Motor neuron (in vitro differentiated cells): ENCODE measurements at places on chromosomes 16 and 17.

GRCh38 chr17:20028443-20028842 lies 19.3 kb downstream of the SPECC1 start:
- ATAC-seq = no peak

GRCh38 chr16:84611041-84611440 lies 6.8 kb downstream of the COTL1 start:
- no peak for ATAC-seq

GRCh38 chr17:79991140-79991923 lies 44.3 kb downstream of the TBC1D16 start:
- ATAC-seq = peak; percentile 65

- ATAC-seq = peak; percentile 31
Measured at GRCh38 chr17:17888821-17889220, 52.0 kb upstream of the SREBF1 start.

GRCh38 chr16:27945233-27945973 lies 118.1 kb downstream of the GSG1L start:
- peak; percentile 51 for ATAC-seq

DNA sequence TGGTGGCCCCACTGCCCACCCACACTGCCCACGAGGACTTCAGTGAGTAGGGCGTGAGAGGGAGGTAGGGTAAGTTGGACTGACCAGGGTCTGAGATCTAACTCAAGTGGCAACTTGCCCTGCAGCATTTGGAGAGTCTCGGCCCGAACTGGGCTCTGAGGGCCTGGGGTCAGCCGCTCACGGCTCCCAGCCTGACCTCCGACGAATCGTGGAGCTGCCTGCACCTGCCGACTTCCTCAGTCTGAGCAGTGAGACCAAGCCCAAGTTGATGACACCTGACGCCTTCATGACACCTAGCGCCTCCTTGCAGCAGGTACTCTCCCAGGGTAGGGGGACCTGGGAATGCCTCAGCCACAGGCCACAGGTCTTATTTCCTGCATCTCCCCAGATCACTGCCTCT lies 5.2 kb upstream of the NRN1L start:
- no peak for ATAC-seq

DNA sequence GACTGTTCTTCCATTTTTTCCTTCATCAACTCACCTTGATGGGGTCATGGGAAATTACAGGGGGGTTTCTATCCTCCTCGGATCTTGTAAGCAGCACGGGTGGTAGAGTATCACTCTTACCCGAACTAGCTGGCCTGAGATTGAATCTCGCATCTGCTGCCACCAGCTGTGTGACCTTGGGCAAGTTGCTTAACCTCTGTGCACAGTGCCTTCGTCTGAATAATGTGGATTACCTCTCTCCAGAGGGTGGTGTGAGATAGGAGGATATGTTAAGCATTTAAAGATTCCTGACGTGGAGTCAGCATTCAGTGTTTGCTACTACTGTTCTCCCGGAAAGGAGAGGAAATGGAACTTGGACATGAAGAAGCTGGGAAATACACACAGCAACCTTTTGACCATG lies 24.4 kb downstream of the LASP1 start:
- no peak for ATAC-seq
